Fibroblast of skin of right biceps (primary cell): ENCODE measurements at places on chromosomes 2 and 18.

DNA sequence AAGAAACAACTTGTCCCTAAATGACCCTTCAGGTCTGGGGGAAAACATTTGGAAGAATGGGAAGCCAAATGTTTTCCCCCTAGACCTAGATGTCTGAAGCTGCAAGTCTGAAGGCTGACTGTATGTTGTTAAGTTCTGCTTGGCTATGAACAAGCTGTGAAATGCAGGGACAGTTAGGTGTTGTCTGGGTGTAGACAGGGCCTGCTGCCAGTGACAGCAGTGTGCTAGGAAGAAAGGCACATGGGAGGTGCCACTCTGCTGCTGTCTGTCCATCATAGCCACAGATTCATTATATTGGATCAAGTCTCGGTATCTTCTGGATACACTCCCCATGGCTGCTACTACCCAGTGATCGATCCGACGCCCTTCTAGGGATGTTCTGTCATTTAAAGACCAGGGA lies 265.9 kb upstream of the PXDN start:
- DNase-seq: no peak

DNA sequence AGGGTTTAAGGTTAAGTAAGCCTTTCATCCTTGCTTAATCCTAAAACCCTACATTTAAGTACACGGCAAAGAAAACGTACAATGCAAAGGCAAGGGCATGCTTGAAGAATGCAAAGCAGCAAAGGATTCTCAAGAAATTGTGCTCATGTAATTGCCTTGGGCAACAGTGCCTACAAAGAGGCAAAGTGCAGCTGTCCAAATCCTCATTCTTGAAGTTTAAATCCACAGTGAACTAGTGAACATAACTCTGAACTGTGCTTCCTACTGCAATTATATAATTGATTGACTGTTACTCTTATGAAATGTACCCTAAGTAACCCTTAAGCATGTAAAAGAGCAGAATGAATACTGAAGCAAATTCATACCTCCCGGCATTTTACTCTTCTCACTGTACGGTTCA lies 85.4 kb downstream of the MAP3K20 start:
- no peak for DNase-seq

- DNase-seq: no peak
These were observed 71.2 kb upstream of the SEC11C start for GRCh38 chr18:59068276-59069071.

DNA sequence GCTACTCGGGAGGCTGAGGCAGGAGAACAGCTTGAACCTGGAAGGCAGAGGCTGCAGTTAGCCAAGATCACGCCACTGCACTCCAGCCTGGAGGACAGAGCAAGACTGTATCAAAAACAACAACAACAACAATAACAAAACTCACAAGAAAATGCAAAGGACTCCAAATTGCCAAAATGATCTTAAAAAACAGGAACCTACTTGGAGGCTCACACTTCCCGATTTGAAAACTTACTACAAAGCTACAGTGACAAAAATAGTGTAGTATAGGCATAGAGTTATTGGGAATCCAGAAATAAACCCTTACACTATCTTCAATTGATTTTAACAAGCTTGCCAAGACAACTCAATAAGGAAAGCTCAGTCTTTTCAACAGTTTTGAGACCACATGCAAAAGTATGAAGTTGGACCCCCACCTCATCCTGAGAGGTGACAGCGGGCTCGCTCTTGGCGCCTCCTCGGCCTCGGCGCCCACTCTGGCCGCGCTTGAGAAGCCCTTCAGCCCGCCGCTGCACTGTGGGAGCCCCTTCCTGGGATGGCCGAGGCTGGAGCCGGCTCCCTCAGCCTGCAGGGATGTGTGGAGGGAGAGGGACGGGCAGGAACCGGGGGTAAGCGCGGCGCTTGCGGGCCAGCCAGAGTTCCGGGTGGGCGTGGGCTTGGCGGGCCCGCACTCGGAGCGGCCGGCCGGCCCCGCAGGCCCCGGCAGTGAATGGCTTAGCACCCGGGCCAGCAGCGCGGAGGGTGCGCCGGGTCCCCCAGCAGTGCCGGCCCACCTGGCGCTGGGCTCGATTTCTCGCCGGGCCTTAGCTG lies 18.3 kb upstream of the ACVR2A start:
- no peak for DNase-seq

DNA sequence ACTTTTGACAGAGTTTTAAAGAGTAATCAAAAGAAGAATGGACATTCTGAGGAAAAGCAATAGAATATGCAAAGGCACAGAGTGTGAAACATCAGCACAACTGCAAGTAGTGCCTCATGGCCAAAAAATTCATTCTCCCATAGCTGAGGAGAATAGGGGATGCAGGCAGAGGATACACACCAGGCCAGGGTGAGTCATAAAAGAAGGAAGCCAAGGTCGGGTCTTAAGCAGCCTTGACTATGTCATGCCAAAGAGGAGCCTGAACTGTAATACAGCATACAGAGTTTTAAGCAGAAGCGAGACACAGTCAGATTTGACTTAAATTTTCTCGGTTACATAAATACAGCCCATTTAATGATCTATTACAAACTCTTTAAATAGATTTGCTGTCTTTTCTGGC lies 165.0 kb downstream of the LNPK start:
- DNase-seq: peak; percentile 93

GRCh38 chr2:207408086-207408794 lies 121.5 kb upstream of the CREB1 start:
- peak; percentile 44 for DNase-seq

- no peak for DNase-seq
These were observed 664.1 kb downstream of the BCL11A start for GRCh38 chr2:59889305-59889704.

DNA sequence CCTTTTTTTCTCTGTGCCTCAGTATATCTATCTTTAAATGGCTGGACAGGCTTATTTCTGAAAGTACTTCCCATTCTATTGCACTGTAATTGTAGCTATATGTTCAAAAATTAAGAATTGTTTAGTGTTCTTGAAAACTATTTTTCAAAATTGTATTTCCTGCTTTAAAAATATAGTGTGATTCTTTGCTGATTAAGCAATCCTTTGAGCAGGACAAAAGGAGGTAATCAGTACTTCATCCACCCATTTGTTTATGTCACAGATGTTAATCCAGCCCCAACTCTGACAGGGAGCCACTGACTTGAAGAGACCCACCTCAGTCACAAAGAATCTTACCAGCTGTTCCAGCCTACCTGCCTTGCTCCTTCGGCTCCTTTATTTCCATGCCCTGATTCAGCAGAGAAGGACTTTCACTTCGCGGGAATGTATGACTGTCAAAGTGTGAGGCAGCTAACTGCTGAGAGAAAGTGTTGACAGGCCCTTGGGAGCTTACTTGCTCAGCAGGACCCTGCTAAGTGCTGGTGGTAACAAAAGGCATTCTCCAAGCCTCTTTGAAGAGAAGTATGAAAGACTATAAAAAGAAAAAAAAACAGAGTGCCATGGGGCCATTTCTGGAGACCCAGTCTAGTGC lies 393.3 kb upstream of the CYRIA start:
- DNase-seq: no peak

DNA sequence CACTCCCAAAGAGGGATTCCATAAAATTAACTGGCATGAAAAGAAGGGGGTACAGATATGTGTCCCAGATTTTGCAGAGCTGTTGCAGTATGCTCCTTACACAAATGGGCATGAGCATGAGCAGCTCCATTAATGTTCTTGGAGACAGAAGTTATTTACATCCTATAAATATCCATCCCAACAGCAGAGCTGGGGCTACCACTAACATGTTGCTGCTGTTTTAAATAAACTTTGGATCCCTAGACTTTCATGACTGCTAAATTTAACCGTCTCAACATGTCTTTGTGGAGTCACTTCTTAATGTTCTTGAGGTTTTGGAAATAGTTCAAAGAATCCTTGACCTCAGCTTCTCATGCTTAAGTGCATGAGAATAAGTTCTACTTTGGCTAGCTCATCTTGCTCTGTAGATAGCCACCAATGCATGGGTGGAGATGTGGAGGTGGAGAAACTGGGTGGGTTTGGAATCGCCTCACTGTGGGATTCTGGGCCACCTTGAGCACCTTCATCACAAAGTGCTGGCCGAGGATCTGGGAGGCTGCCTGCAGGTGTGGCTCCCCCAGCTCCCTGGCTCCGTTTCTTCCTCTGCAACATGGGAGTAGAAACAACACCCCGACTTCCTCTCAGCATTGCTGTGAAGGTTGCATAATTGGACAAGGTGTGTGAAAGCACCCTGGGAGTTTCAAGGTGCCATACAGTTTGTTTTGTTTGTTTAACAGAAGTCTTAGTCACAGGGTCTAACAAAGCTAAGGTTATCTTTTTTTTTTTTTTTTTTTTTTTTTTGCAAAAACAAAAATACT lies 307.2 kb downstream of the MYCN start:
- no peak for DNase-seq

DNA sequence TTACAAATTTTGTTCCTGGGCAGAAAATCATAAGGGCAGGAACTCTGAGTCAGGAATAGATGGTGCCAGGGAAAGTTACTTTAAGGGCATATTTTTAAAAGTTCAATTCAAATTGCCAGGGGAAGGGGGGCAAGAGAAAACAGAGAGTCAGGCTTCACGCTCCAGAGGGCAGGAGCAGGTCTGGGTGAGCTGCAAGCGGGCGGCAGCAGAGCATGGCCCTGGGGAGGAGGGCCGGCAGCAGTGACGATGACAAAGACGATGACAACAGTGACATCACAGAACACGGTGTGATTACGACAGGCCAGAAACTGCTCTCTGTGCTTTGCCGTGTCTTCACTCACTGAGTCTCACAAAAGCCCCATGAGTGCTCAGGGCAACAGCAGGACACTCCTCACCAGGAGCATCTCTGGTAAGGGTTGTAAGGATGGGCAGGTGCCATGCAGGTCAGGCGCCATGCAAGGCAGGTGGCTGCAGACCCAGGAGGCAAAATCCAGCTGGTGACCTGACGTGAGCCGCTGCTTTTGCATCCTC lies 23.3 kb downstream of the CHST10 start:
- no peak for DNase-seq

DNA sequence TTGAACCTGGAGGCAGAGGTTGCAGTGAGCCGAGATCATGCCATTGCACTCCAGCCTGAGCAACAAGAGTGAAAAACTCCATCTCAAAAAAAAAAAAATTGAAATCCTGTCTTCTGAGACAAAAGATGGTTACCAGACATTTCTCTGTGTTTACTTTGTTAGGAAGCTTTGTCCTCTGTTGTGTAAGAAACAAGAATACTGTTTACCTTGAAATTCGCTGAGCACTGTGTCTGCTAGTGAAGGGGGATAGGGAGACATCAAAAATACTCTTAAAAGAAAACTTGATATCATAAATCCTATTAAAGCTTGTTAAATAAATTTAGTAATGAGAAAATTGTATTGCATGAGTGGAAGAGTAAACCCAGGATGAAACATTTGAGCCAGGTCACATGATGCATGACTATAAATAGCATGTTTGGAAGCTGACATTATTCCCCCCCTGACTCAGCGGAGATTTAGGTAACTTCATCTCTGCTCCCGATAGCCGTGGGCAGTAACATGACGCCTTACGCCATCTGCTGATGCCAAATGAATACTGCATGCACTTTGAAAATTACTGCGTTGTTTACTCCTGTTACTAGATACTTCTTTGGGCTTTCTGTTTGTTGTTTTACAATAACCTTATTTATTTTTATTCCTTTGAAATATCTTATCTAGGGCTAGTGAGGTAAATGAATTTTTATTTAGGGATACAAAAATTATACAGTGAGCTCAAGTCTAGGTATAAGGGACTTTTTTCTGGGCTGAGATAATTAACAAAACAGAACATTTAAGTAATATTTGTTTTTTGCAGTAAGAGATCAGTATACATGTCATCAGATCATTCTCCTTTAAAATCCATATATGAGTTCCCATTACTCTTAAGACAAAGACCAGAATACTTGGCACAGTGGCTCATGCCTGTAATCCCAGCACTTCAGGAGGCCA lies 134.9 kb downstream of the MAP3K20 start:
- peak; percentile 94 for DNase-seq

DNA sequence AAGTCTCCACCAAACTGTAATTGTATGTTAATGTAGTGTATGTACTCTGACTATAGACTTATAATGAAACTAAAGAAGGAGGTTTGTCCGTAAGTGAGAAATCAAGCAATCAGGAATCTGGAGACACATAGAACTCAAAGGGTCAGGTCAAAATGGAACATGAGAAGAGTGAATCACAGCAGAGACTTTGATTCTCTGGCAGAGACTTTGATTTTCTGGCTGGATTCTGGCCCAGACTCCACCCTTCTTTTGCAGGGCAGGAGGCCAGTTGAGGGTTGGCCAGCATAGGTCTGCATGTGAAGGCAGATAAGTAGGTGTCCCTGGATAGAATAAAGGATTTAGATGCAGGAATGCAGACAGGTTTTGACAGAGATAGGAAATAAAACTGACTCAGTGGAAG lies 11.0 kb upstream of the NCKAP5 start:
- peak; percentile 56 for DNase-seq

DNA sequence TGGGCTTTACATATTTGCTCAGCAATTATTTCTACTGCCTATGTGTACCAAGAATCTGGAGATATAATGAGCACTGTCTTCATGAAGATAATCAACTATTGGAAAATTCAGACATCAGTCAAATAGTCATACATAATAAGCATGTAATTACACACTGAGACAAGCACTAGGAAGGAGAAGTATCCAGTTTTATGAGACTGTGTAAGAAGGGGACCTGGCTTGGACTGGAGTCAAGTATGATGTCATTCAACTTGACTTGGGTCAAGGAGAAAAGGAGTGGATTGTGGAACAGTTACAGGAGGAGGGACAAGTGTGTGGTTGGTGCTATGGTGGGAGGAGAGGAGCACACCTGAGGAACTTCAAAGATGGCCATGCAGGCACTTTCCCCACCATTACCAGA lies 419.8 kb upstream of the TRIB2 start:
- no peak for DNase-seq

DNA sequence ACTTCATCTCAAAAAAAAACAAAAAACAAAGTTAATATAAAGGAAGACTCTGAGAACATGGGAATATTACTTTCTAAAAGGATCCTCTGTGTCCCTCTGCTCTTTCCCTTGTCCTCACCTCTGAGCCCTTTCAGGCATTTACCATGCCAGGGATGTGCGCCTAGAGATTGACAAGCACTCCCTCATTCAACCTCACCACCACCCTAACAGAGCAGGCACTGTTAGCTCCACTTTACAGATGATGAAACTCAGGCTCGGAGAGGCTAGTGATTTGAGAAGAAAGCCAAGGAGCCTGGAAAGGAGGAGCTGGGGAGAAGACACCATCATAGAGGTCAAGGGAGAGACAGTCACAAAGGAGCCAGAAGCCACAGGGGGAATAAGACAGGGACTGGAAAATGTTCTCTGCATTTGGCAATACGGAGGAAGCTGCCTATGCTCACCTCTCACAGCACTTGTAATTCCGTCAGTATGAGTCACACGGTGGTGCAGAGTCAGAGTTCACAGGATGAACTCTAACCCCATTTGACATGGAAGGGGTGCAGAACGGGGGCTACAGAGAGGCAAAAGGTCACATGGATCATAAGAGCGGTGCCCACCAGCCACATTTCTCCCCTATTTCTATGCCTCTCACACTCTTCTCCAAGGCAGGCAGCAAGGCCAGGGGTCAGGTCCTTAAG lies 101.8 kb upstream of the NFU1 start:
- no peak for DNase-seq
